ENCODE measurements at places on chromosomes 1 and 21.

DNA sequence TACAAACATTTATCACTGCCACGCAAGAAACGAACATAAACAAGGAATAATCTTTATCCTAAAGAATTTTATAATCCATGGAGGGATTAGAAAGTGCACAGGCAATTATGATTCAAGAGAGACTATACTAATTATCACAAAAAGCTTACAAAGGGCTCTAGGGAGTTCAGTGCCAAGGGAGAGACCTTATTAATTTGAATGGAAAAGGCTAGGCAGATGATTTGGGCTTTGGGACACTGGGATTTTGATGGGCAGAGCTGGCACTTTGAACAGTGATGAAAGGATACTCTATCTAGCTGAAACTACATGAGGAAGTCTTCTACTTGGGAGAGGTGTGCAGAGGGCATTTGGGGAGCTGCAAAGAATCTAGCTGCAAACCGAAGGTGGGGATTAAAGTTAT lies 48.9 kb upstream of the IVNS1ABP start:
- DNase-seq = no peak

GRCh38 chr21:46179708-46180078 lies 4.6 kb downstream of the SPATC1L start:
- no peak for DNase-seq

DNA sequence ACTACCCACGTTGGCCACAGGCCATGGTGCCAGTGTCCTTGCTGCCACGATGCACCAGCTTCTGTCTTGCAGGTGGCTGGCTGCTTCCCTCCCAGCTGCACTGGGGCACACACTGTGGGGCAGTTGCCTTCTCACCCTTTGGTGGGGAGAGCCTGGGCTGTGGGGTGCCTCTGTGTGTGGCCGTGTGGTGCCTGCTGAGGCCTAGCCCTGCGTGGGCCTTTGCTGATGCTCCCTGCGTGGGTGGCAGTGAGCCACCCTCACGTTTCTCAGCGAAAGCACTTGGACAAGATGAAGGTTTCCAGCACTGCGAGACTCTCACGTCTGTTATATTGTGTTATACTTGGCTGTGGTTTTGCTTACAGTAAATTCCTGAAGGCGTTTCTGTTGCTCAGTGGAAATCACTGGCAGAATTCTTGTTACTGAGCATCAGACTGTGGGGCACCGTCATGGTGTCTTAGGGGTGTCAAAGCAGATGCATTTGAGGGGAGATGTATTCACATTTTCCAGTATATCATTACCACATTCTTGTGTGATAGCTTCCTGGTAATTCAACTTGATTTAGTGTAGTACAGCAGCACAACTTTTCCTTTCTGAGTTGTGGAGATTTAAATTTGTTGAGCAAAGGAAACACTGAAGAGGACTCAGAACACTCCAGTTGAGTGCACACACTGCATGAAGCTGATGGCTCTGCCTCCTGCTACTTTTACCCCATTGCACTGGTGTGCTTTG lies 124.7 kb downstream of the PCBP3 start:
- DNase-seq = no peak

GRCh38 chr1:156579472-156579871 lies at the start of gene TTC24:
Gene TTC24, plus strand, starts transcription at chr1:156579723. Its CDS starts 1,642 bp downstream, at chr1:156581365.
- no peak for DNase-seq

DNA sequence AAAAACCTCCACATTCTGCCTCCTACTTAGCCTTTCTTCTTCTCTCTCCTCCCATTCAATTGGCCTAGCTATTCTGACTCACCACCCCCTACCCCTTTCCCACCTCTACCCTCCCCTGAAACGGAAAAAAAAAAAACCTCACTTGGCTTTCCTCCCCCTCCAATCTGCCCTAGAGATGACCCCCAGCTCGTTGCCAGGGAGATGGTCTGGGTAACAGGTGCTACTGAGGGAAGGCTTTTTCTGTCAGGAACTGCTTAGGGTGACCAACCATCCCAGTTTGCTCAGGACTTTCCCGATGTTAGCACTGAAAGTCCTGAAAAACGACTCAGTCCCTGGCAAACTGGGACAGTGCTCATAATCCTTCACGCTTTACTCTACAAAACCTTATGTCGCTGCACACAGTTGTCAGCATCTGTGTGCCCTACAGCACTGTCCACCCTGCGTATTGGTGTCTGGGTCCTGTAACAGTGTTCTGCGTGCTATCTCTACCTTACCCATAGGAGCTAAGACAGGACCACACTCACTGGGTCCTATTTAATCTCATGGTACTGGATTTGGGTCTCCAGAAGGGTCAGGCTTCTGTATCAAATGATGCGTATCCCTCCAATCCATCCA lies 7.7 kb upstream of the CADM3 start:
- DNase-seq = no peak

GRCh38 chr1:29607236-29607635 lies 370.9 kb downstream of the PTPRU start:
- DNase-seq = no peak

GRCh38 chr1:210648588-210649269 lies 320.0 kb downstream of the HHAT start:
- no peak for DNase-seq

- no peak for DNase-seq
Observed at GRCh38 chr1:67582625-67583461, 102.2 kb upstream of the GADD45A start.

DNA sequence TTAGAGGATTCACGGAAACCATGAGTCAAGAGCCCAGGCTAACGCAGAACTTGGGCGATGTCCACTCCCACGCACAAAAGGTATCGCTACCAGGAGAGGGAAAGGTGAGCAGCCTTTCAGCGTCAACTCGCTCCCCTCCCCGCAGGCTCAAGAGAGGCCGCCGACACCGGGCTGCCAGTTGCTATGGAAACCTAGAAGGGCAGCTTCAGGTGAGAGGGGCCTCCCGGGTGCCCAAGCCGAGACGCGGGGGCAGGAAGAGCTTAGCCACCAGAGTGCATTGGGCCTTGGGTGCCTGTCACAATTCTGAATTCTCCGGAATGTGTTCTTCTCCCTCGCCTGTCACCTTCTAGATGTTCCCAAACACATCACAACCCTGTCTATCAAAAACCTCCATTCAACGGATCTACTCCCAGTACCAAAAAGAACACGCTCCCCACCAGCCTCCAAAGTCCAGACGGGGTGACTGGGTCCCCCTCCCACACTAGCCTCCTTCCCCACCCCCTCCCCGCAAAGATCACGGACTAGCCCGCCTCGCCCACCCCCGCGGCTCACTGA lies 694 bp downstream of the MEAF6 start:
- DNase-seq = peak; percentile 75

DNA sequence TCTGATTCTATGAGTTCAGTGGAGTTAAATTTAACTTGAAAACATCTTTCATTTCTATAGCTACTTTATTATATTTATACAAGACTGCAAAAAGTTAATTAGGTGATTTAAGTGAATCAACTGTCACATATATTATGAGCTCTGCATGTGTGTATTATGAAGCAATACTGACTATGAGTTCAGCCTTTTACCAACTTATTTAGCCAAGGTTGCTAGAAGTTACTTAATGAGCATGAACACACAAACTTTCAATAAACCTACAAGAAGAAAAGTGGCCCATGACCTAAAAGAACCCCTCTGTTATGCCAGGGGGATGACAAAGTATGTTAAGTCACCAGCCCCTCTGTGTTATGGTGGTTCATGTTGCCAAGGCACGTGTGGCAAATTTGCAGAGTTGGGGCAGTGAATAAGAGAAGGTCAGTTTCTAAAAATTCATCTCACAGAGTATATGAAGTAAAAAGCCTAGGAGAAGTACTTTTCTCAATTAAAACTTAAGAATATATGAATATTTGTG lies 86.7 kb upstream of the LYPLAL1 start:
- no peak for DNase-seq

DNA sequence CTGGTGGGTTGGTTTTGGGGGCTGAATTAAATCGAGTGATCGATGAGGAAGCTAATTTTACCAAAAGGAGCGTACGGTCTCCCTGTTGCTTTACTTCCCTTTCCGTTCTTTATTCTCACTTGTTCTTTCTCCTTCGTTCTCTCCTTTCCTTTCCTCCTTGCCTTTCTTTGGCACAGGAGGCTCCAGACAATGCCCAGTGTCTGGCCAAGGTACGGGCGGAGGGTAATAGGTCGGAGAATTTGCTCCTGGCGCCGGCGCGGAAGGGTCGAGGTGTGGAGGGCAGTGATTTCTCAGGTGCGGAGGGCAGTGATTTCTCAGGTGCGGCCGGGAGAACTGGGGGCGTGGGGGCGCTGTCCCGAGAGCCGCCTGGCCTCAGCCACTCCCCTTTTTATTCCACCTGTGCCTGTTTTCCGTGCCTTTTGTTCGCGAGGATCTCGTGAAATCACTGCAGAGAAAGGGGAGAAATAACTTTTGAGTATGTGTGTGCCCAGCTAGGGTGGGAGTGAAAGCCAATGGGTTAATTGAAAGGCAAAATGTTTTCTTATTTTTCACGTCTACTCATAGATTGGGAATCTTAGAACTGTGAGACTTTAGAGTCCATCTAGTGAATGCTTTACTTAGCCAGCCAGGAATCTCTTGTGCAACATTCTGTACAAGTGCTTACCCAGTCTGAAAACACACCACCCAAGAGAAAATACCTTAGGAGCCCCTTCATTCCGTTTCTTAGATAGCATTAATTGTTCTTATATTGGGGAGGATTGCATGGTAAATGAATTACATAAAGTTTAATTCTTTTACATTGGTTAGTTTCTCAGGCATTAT lies 1.3 kb downstream of the FNBP1L start:
- DNase-seq = no peak

DNA sequence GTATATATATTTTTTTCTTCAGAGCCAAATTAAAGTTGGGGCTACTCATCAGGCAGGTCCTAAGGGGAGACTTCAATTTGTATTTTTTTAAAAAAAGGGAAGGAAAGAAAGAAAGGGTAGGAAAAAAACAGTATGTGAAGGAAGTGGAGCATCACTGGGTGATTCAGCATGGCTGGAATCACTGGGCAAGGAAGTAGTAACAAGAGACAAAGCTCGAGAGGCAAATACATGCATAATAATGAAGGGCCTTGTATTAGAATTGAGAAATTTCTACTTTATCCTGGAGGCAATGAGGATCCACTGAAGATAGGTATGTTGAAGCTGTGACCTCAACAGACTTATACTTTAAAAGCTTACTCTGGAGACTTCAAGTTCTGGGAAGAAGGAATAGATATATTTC lies 184.4 kb downstream of the COQ8A start:
- DNase-seq = no peak

DNA sequence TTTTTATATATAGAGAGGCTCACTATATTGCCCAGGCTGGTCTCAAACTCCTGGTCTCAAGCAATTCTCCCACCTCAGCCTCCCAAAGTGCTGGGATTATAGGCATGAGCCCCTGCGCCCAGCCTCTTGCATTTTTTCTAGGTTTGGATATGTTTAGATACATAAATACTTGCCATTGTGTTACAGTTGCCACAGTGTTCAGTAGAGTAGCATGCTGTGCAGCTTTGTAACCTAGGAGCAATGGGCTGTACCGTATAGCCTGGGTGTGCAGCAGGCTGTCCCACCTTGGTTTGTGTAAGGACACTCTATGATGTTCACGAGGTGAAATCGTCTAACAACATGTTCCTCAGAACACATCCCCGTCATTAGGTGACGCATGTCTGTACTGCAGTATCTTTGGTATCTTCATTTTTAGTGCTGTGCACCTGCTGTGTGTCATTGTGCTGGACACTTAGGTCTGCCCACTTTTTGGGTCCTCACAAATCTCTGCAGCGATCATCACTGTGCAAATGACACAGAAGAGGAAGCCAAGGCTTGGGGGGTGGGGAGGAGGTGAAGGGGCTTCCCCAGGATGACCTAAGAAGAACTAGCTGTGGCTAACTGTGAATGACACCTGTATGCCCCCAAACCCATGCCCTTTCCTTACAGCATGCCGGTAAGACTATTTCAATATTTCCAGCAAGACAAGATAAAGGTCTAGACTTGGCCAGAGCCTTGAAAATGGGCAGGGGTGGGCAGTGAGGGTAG lies 44.5 kb downstream of the SDC3 start:
- DNase-seq = no peak

GRCh38 chr1:3197781-3198316 lies 128.8 kb downstream of the PRDM16 start:
- no peak for DNase-seq

DNA sequence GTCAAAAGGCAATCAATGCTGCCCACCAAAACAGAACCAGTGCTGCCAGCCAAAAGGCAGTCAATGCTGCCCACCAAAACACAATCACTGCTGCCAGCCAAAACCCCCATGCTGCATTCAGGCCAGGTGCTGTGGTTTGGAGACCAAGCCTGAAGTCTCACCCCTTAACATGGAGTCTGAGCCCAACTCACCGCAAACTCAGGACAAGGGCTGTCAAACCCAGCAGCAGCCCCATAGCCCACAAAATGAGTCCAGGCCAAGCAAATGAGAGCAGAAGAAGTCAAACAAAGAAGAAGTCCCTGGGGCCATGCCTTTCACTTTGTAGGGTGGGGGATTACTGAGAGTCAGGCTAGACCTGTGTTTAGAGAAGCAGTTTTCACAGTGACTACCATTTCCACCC lies 6.4 kb downstream of the SMCP start:
- DNase-seq = no peak

GRCh38 chr1:41041614-41042270 lies 20.2 kb upstream of the SLFNL1 start:
- DNase-seq = no peak

GRCh38 chr1:198607714-198608113 lies 31.1 kb upstream of the PTPRC start:
- no peak for DNase-seq

DNA sequence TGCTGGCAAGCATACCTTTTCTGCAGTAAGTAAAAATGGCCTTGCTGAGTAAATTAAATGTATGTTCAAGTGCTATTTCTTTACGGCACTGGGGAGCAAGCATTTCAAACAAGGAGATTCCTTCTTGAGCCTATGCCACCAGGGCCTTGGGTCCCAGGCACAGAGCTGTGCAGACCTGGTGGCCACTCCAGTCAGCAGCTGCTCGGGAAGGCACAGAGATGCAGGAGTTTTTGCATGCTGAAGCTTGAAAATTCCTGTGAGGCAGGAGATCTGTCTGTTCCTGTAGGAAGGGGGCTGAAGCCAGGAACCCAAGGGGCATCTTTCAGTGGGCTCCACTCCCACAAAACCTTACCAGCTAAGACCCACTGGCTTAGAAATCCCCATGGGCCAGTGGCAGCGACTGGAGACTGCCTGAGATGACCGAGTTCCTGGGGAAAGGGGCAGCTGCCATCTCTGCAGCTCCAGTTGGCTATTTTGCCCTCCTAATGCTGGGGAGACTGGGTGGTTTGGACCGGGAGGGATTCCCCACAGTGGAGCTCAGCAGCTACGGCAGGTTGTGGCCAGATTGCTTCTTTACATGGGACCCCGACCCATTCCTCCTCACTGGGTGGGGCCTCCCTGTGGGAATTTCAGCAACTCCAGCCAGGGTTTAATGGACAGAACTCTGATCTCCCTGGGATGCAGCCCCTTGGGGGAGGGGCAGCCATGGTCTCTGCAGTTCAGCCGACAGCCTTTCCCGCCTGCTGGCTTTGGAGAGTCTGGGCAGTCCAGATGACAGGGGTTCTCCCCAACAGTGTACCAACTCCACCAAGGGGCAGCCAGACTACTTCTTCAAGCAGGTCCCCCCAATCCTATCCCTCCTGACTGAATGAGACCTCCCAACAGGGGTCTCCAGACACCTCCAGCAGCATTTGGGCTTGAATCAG lies 8.4 kb upstream of the PGBD2 start:
- no peak for DNase-seq

- DNase-seq = no peak
Observed at GRCh38 chr1:216346526-216346925, 76.7 kb downstream of the USH2A start.

- no peak for DNase-seq
Observed at GRCh38 chr1:22676916-22677583, 24.0 kb downstream of the C1QB start.

- no peak for DNase-seq
Observed at GRCh38 chr1:170893655-170894297, 41.6 kb upstream of the MROH9 start.

GRCh38 chr21:39094087-39094780 lies 89.0 kb downstream of the PSMG1 start:
- no peak for DNase-seq

All from stimulated activated effector memory CD8-positive, alpha-beta T cell treated with anti-CD3 and anti-CD28 coated beads, Interleukin-12 subunit alpha, Interleukin-12 subunit beta, amount 100 ng/mL, for 72 hours (primary cell).